Activated naive CD8-positive, alpha-beta T cell treated with anti-CD3 and anti-CD28 coated beads, Interleukin-2, amount 50 U/mL, for 16 hours (primary cell): ENCODE measurements at places on chromosomes 4 and X.

GRCh38 chrX:112368371-112368770, 285.8 kb upstream of the TRPC5 start:
- no peak for DNase-seq

- no peak for DNase-seq
Observed at GRCh38 chr4:86557526-86557925, 36.6 kb upstream of the PTPN13 start.

GRCh38 chr4:3311489-3312171, 18.8 kb downstream of the RGS12 start:
- no peak for DNase-seq

GRCh38 chr4:109231331-109231730, 71.1 kb downstream of the COL25A1 start:
- DNase-seq, result no peak

GRCh38 chrX:12042615-12043014, 95.7 kb upstream of the FRMPD4 start:
- no peak for DNase-seq

- no peak for DNase-seq
Observed at GRCh38 chrX:107204068-107204605, 2.1 kb downstream of the NUP62CL start.

DNA sequence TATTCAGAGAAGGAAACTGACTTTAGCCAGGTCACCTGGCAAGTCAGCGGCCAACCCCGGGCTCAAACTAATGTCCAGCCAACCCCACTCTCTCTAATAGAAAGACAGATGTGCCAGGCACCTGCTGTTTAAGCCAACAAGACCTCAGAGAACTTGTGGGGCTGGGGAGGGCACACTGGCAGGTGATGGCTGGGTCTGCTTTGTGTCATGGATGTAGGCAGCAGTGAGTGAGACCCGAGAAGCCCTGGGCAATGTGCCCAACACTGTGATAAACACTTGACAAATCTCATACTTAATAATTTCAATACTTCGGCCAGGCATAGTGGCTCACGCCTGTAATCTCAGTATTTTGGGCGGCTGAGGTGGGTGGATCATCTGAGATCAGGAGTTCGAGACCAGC, 9.0 kb upstream of the CD99L2 start:
- no peak for DNase-seq

- DNase-seq, result no peak
Observed at GRCh38 chr4:54643172-54643571, 14.6 kb upstream of the KIT start.

- no peak for DNase-seq
Observed at GRCh38 chrX:103453655-103454054, 65.6 kb downstream of the RAB40A start.

GRCh38 chr4:40828661-40829060, 78.9 kb downstream of the NSUN7 start:
- DNase-seq, result no peak

DNA sequence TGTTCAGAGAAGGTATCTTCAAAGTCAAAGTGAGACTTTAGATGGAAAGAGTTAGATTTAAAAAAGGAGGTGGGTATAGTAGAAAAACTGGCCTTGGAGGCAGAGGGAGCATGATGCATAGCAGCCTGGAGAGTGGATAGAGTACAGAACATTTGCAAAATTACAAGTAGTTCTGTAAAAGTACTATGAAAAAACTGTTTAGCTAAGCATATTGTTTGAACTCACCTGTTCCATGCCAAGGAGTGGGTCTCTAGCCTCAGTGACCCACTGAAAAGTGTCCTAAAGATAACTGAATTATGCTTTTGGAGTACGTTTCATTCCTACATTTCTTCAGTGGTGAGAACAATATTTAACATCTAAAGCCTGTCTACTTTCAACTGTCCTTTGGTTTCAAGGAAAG, 218.9 kb downstream of the NAP1L3 start:
- DNase-seq, result no peak

- no peak for DNase-seq
Observed at GRCh38 chr4:25962393-25962792, 48.4 kb downstream of the SMIM20 start.
